ENCODE measurements at places on chromosomes 4 and X.

DNA sequence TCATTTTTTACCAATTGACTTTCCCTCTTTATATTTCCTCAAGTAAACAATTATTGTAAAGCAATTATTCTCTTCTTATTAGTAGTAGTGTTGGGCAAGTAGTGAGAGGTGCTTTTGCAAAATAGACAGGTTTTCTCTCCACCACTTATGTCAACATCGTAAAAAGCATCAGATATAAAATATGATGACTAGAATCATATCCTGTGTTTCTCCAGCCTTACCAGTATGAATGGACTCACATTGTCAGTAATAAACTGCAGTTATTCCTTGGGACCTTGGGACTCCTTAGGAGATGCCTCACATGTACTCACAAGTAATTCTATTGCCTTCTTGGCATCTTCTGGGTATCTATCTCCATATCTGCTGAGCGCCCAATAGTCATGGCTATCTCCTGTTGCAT, 40.4 kb upstream of the BRS3 start:
- DNase-seq, result no peak

- no peak for DNase-seq
Measured at GRCh38 chr4:93960450-93960849, 131.9 kb downstream of the ATOH1 start.

DNA sequence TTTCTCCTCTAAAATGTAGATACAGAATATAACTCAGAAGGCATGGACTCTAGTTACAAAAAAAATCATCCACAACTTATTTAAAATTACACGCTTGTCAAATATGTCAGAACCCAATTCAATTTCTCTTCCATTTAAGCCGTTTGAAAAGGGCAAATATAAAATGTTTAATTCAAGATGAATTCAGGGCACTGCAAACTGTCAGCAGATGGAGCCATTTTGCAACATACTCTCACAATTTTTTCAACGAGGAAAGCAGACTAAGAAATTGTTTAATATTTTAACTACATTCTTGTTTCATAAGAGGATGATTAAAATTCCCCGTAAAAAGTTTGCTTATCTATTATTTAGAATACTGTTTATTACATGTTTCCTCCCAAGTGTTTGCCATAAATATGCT, 321.3 kb upstream of the CPXCR1 start:
- DNase-seq, result no peak

DNA sequence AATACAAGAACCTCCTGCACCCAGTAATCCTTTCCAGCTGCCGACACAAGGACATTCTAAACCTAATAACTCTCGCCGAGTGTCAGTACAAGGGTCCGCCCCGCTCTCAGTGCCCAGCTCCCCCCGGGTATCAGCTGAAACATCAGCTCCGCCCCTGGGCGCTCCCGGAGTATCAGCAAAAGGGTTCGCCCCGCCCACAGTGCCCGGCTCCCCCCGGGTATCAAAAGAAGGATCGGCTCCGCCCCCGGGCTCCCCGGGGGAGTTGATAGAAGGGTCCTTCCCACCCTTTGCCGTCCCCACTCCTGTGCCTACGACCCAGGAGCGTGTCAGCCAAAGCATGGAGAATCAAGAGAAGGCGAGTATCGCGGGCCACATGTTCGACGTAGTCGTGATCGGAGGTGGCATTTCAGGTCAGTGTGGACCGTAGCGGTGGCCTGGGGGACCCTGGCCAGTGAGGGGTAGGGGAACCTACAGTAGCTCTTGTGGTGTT, at the start of gene MAOA:
TSS of gene MAOA (plus strand) at position 295 of the 490 bp plus-strand sequence. CDS start at position 338, 43 bp downstream.
- peak; percentile 66 for DNase-seq

DNA sequence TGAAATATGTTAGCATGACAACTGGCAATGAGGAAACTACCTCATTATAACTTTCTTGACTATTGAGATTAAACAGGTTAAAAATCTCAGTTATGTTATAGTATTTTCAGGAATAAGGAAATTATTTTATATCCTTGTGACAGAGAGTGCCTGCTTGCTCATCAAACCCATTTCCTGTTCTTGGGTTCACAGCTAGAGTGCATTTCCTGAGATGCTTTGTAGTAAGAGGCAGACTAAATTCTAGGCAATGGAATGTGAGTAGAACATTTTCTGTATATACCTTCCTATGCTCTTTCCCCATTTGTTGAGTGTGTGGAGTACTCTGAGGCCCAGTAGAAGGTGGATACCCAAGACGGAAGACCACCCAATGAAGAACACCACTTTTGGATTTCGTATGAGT, 96.9 kb upstream of the CASK start:
- no peak for DNase-seq

DNA sequence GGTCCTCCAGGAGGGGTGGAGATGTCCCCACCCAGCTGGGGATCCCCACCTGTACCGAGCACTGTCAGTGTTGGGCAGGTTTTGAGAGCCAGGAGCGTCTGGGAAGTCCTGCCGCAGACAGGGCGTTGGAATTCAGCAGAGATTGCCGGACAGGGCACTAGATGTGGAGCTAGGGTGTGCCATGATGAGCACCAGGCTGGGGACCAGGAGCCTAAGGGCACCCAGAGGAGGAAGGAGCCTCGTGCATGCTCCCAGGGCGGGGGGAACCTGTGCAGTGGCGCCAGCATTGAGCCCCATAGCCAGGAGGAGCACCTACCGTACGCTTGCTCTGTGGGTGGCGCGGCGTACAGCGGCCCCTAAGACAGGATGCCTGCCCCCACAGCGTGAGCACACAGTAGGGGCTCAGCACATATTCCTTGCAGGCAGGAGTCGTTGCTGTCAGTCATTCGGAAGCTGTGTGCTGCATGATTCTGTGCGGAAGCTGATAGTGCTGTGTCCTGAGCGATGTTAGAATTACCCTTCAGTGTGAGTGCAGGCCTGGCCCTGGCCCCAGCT, 18.8 kb upstream of the TADA2B start:
- no peak for DNase-seq

- DNase-seq, result no peak
Measured at GRCh38 chr4:26062215-26062614, 148.2 kb downstream of the SMIM20 start.
